ENCODE measurements at places on chromosomes 5 and 9. TPM values are rescaled to one million over a fixed set of nuclear protein-coding genes. Genes with fewer than 3 reads are reported as not detected.

- H3K4me3 ChIP-seq: peak overlapping the region; percentile 65
- peak; percentile 44 for DNase-seq
- H3K36me3 ChIP-seq: no peaks in the 10 kb centered on the region
Observed at GRCh38 chr9:4298255-4299004, 1.4 kb downstream of the GLIS3 start.

GRCh38 chr9:94911986-94912635 lies 185.6 kb downstream of the AOPEP start:
- no peaks in the 10 kb centered on the region for H3K27me3 ChIP-seq
- no peak overlapping the region for H3K4me3 ChIP-seq
- H3K36me3 ChIP-seq: no peaks in the 10 kb centered on the region

DNA sequence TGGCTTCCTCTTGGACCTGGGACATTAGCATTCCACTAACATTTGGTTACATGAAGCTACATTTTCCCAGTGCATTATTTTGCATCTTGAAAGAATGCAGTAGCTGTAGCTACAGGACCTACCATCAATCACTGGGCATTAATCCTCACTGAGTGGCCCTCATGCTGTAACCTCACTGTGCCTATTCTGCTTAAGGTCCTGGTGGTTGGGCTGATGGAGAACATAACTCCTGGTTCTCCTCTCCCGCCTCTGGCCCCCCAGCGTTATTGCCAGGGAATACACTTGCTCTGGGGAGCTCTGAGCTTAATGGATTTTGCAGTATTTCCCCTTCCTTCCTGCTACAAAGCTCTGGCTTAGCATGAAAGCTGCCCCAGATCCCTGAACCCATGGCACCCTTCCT lies 111.5 kb upstream of the EQTN start:
- no peak overlapping the region for H3K4me3 ChIP-seq
- no peaks in the 10 kb centered on the region for H3K27me3 ChIP-seq
- no peak overlapping the region for H3K27ac ChIP-seq
- no peak for DNase-seq

- DNase-seq: no peak
- no peak overlapping the region for H3K27ac ChIP-seq
- H3K4me1 ChIP-seq: peaks cover 20% of the 10 kb centered on the region
- no peaks in the 10 kb centered on the region for H3K36me3 ChIP-seq
Observed at GRCh38 chr9:137679249-137679648, 60.4 kb downstream of the EHMT1 start.

- H3K4me1 ChIP-seq: no peaks in the 10 kb centered on the region
- no peak for DNase-seq
- H3K27ac ChIP-seq: no peak overlapping the region
- peaks cover 11% of the 10 kb centered on the region for H3K27me3 ChIP-seq
Observed at GRCh38 chr5:147348046-147348445, 113.2 kb downstream of the STK32A start.

SLC36A3 gene
- total RNA-seq: not detected

GRCh38 chr5:62340392-62340791 lies 34.4 kb downstream of the KIF2A start:
- no peak overlapping the region for H3K27ac ChIP-seq
- no peak overlapping the region for H3K4me3 ChIP-seq
- no peaks in the 10 kb centered on the region for H3K4me1 ChIP-seq
- H3K27me3 ChIP-seq: no peaks in the 10 kb centered on the region

FOXD4 gene
- total RNA-seq: not detected

DNA sequence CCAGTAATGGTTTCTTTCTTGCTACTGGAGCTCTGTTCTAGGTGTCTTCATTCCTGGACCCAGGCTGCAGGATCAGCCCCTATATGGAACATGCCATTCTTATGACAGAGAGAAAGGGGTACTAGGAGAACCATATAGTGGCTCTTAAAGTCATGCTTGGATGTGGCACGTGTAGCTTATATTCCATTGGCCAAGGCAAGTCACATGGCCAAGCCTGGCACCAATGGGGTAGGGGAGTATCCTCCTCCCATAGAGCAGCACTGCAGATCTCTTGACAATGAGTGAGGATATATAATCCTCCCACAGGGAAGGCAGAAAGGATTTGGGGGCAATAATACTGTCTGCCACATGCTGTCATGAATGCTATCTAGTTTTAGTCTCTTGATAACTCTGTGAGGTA lies 193.3 kb downstream of the PALM2AKAP2 start:
- no peaks in the 10 kb centered on the region for H3K27me3 ChIP-seq
- no peaks in the 10 kb centered on the region for H3K4me1 ChIP-seq
- no peaks in the 10 kb centered on the region for H3K36me3 ChIP-seq
- no peak overlapping the region for H3K27ac ChIP-seq

DNA sequence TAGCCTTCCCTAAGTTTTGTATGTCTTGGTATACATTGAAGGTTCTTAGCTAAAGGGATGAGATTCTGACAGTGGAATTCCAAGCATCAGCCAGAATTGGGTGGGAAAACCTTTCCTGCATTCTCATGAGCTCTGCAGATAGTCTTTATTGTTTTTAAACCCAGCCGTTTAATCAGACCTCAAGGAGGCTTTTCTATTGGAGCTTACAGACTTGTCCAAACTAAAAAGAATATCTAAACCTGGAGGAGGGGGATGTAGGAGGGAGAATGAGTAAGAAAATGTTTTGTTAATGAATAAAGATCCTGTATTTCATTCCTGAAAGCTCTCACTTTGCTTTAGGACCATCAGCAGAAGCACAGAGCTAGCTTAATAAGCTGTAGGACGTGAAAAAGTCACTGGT lies 41.7 kb downstream of the EBF1 start:
- H3K36me3 ChIP-seq: no peaks in the 10 kb centered on the region
- H3K27ac ChIP-seq: no peak overlapping the region
- no peak overlapping the region for H3K4me3 ChIP-seq

GRCh38 chr9:93115486-93116071 lies 18.5 kb downstream of the NINJ1 start:
- no peaks in the 10 kb centered on the region for H3K27me3 ChIP-seq
- H3K27ac ChIP-seq: no peak overlapping the region
- no peak for DNase-seq

DNA sequence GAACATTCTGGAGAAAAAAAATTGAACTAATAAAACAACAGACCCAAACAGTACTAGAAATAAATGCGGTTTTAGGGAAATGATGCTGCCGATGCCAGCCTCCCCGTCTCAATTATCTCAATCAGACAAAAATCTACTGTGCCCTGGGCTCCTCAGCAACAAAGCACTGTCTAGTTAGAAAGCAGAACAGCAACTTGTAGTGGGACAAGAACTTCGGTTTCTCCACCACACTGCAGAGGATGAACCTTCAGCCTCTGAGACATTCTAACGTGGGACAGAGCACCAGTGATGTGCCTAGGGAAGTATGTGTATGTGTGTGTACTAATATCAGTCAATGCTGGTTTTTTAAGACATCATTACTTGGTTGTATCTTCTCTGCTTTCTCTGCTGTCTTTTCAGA lies 11.1 kb upstream of the CAST start:
- no peaks in the 10 kb centered on the region for H3K36me3 ChIP-seq
- no peak for DNase-seq
- no peaks in the 10 kb centered on the region for H3K27me3 ChIP-seq
- H3K4me3 ChIP-seq: no peak overlapping the region

ZNG1A gene
- 50.7 TPM for total RNA-seq

ACTBL2 gene
- not detected for total RNA-seq

SPATA31C1 gene
- total RNA-seq: not detected

DNA sequence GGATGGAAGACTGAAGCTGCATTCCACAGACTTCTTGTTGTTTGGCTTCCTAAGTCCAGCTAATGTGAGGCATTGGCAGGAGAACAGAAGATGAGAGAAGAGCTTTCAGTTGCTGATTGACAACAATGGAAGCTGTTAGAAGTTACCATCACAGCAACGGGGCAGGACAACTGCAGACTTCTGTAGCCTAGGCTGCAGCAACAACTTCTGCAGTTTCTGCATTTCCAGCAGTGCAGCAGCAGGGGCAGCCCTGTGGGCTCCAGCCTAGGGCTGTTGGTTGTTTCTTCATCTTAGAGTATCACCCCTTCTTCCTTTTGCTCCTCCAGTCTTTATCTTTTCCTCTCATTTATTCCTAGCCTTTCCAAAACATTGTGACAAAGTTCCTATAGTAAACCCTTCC lies 528.8 kb upstream of the PTGER4 start:
- H3K4me1 ChIP-seq: no peaks in the 10 kb centered on the region
- no peaks in the 10 kb centered on the region for H3K27me3 ChIP-seq
- H3K36me3 ChIP-seq: no peaks in the 10 kb centered on the region
- H3K4me3 ChIP-seq: no peak overlapping the region
- no peak for DNase-seq

DNA sequence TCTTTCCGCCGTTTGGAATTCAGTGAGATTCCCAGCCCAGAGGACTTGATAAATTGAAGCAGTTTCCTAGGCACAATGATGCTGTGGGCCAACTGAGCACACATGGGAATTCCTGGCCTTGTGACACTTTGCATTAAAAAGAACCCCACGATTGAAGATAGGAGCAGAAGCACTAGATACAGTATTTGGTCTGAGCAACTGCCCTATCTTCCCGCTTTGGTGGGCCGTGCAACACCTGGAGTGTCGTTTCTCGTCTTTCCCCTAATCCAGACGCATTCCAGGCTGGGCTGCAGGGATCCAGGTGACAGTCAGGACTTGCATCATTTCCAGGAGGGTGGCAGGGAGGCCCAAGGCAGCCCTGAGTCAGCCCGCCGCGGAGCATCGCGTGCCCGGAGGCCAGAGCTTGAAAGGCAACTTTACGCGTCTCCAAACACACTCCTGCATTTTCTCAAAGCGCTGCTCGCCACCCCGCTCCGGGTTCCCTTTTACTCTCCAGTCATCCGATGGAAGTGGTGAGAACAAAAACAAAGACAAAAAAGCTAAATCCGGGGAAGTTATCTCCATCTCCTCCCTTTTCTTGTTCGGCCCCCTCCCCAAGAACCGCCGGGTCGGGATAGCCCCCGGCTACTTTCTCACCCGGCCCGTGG lies 753 bp upstream of the STC2 start:
- DNase-seq: peak; percentile 30
- no peaks in the 10 kb centered on the region for H3K27me3 ChIP-seq
- peak overlapping the region; percentile 71 for H3K27ac ChIP-seq
- H3K4me1 ChIP-seq: peaks cover 34% of the 10 kb centered on the region

GRCh38 chr9:19895006-19895405 lies 106.2 kb upstream of the SLC24A2 start:
- no peak overlapping the region for H3K4me3 ChIP-seq
- no peaks in the 10 kb centered on the region for H3K27me3 ChIP-seq
- DNase-seq: no peak
- no peaks in the 10 kb centered on the region for H3K36me3 ChIP-seq
- no peak overlapping the region for H3K27ac ChIP-seq
- H3K4me1 ChIP-seq: no peaks in the 10 kb centered on the region

- no peak overlapping the region for H3K27ac ChIP-seq
- no peaks in the 10 kb centered on the region for H3K36me3 ChIP-seq
- H3K4me3 ChIP-seq: peak overlapping the region; percentile 44
- peak; percentile 87 for DNase-seq
- H3K4me1 ChIP-seq: peaks cover 12% of the 10 kb centered on the region
Observed at GRCh38 chr5:96431376-96432187, 1.5 kb downstream of the PCSK1 start.

MYO10 gene
- total RNA-seq: 194 TPM

GRCh38 chr5:7629561-7629960 lies 221.4 kb downstream of the CFAP90 start:
- H3K36me3 ChIP-seq: no peaks in the 10 kb centered on the region
- no peak overlapping the region for H3K27ac ChIP-seq
- no peaks in the 10 kb centered on the region for H3K27me3 ChIP-seq
- DNase-seq: no peak
- no peaks in the 10 kb centered on the region for H3K4me1 ChIP-seq

SAXO1 gene
- total RNA-seq: not detected

DNA sequence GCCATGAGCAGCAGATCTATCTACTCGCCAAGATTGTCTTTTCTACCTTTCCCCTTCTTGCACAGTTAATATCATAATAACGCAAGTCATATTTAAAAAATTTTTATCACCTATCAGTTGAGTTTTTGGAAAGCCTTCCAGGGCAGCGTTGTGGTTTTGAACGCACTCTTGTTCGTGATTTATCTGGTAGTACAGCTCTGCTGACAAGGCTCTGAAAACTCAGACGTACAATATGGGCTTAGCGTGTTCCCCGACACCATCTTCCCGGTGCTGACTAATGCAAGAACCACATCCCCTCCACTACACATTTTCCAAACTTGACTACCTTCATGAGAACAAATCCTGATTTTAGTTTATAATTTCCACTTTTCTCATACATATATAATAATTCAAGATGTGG lies 1.6 kb upstream of the NFIL3 start:
- no peak overlapping the region for H3K27ac ChIP-seq
- peak overlapping the region; percentile 83 for H3K4me3 ChIP-seq
- peaks cover 11% of the 10 kb centered on the region for H3K4me1 ChIP-seq
- no peaks in the 10 kb centered on the region for H3K36me3 ChIP-seq

GRCh38 chr9:19180991-19181390 lies 49.5 kb upstream of the DENND4C start:
- H3K4me1 ChIP-seq: no peaks in the 10 kb centered on the region
- H3K4me3 ChIP-seq: no peak overlapping the region
- H3K27me3 ChIP-seq: no peaks in the 10 kb centered on the region

GABRP gene
- total RNA-seq: 0.09 TPM

DNA sequence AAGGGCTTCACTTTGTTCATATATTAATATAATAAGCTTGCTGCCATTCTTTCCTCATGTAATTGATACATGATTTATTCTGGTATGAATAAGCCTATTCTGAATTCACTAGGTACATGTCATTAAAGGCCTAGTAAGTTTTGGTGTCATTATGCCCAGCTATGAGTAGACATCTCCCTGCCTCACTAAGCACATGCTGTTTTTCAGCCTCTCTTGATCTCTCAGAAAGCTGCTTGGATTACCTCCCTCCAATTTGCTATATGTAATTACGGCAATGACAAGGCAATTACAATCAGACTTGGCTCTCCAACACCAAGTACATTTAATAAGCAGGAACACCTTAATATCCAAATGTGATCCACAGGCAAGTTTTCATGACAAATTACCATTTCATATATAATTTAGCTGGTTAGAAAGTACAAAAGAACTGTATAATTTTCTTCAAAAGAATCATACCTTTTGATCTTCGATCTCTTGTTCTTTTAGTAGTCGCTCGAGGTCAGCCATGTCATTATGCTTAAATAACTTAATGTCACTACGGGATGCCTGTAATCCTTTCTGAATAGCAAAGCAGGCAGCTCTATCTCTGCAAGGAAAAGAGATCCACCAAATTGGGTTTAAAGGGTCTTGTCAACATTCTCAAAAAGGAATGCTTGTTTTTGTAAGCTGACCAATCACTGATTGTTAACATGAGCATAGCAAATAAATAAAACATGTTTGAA lies 56.3 kb downstream of the SPTLC1 start:
- no peaks in the 10 kb centered on the region for H3K4me1 ChIP-seq
- no peak overlapping the region for H3K4me3 ChIP-seq
- H3K27me3 ChIP-seq: no peaks in the 10 kb centered on the region
- H3K36me3 ChIP-seq: peaks cover 33% of the 10 kb centered on the region

Data from A673 (cell line).